ENCODE measurements at places on chromosomes 13 and 19.

DNA sequence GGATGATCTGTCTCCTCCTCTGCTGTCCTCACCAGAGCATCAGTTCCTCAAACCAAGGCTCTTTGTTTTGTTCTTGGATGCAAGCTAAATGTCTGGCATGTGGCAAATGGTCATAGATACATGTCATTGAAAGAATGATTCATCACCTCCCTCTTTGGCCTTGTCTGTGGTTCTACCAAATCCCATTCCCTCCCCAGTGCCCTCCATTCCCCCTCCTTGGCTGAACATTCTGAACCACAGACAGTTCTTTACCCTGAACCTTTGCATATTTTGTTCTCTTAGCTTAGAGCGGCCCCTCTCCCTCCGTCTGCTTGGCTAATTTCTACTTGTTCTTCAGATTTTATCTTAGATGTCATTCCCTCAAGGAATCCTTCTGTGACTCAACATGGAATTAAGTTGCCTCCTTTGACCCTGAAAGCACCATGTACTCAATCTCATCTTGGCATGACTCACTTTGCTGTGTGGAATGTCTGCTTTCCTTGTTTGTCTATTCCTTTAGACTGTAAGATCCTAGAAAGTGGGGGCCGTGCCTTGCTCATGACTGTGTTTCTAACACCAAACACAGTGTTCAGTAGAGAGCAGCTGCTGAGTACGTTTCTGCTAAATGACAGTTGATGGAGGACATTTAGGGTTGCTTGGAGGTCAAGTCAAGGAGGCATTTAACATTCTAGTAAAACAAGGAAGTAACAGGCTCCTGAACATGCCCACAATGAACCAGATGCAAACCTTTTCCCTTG is 8.1 kb downstream of the ALOX5AP start:
- peak; percentile 91 for DNase-seq

- DNase-seq, result no peak
Measured at GRCh38 chr19:37872383-37872782, 34.0 kb downstream of the WDR87 start.

- no peak for DNase-seq
Measured at GRCh38 chr13:80374444-80374843, 33.5 kb upstream of the SPRY2 start.

- DNase-seq, result no peak
Measured at GRCh38 chr13:94315188-94315587, 164.3 kb downstream of the DCT start.

DNA sequence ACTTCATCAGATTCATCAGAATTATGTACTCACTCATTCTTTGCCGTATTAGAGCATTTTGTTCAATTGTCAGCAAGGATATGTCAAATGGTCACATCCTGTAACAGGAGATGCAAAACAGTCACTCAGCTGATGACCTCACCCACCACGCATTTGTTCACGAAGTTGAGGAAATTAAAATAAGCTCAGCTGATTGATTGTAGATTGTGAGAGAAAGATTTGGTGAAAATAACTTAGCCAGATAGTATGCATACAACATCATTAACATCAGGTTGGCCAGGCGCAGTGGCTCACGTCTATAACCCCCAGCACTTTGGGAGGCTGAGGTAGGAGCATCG is 22.6 kb upstream of the CDC16 start:
- DNase-seq, result no peak

GRCh38 chr13:103302676-103303075 is 236.5 kb upstream of the SLC10A2 start:
- no peak for DNase-seq

- no peak for DNase-seq
Measured at GRCh38 chr13:46551410-46552302, 1.3 kb upstream of the LRCH1 start.

DNA sequence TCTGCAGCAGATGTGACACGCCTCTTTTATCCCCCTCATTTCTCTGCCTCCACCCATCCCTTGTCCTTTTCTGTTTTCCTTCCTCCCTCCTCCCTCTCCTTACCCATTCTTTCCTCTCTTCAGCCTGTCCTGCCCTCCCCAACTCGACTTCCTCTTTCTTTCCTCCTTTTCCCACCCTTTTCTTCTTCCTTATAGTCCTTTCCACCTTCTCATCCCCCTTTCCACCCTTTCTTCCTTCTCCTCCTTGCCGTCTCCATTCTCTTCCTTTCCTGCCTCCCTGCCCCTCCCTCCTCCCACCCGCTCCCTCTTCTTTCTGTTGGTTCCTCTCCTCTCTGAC is 688 bp upstream of the ZNF71 start:
- no peak for DNase-seq

GRCh38 chr13:101649488-101650126 is 197.1 kb downstream of the ITGBL1 start:
- peak; percentile 16 for DNase-seq

- DNase-seq, result no peak
Measured at GRCh38 chr13:24713022-24713421, 32.8 kb downstream of the ATP12A start.

GRCh38 chr19:3097442-3097871 is 3.3 kb downstream of the GNA11 start:
- no peak for DNase-seq

DNA sequence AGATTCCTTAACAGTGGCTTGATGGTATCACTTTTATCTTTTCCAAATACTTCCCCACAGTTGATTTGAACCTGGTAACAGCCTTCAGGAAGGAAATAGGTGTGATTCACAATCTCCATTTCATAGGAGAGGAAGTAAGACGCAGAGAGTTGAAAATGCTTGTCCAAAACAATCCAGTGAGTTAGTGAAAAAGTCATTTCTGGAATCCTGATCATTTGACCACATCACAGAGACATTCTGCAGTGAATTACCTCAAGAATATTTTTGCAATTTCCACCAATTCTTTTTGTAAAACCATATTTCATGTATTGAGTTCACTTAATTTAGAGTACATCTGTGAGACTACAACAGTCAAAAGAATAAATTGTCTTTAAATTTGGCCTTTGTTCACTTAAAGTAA is 292.8 kb downstream of the DCLK1 start:
- DNase-seq, result peak; percentile 89

DNA sequence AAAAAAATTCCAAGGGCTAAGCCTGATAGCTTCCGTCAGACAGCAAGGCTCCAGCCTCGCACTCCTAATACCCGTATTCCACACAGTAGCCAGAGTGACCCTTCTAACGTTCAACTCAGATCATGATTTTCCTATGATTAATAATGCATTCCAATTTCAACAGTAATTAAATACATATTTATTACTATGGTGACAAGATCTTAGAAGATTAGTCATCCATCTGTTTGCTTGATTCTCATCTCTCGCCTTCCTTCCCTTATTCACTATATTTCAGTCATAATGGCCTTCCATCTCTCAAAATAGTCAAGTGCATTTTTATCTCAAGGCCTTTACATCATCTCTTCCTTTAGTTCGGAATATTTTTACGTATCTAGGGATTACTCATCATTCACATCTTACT is 621.2 kb upstream of the SPRY2 start:
- DNase-seq, result no peak

DNA sequence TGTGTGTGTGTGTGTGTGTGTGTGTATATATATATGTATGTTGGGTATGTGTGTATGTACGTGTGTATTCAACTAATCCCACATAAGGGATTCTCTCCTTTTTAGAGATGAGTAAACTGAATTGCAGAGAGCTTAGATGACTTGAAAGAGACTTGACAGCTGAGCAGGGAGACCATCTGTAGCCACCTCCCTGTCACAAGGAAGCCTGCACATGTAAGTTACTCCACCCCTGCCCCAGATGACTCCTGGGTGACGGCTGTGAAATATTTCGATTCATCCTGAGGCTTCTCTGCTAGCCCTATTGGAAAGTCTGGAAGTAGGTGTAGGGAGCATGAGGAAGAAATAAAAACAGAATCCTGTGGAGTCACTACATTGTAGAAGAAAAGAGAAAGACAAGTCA is 480.4 kb downstream of the FOXO1 start:
- DNase-seq, result no peak

- DNase-seq, result no peak
Measured at GRCh38 chr13:113579686-113580085, 4.9 kb upstream of the TFDP1 start.

DNA sequence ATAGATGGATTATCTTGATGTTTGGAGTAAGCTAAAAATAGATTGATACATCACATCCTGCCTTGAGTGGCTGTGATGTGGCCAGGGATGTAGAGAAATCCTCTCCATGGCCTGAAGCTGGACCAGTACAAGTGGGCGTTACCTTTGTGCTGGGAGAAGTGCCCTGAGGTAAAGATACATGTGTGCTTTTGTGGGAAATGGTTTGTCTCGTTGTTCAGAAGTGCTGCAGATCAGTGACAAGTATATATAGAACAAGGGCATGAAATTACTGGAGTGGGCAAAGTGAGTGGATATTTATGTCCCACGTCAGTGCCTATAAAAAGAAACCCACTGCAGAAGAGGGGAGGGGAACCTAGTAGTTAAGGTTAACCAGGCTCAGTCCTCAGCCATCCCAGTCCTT is 12.2 kb upstream of the ZNF304 start:
- DNase-seq, result no peak

- DNase-seq, result no peak
Measured at GRCh38 chr13:44313674-44314073, 60.0 kb upstream of the SERP2 start.

- no peak for DNase-seq
Measured at GRCh38 chr13:84445776-84446175, 563.5 kb upstream of the SLITRK1 start.

- DNase-seq, result no peak
Measured at GRCh38 chr13:28408235-28408848, 86.6 kb downstream of the FLT1 start.

DNA sequence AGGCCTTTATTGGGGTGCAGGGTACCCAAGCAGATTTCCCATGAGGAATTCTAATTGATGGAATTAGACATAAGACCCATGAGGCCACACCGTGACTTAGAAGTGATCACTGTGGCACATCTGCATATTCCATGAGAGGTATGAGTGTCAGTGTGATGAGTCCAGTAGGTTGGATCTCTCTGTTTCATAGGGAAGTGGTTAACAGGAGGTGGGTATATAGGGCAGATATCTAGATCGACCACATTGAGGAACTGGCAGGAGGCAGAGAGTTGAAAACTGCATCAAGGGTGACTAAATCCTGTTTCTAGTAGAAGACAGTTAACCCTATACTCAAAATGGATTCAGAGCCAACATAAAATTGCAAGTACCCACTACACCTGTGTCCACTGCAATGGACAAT is 68.6 kb upstream of the MIR17HG start:
- DNase-seq, result no peak

GRCh38 chr19:11970174-11970573 is 5.3 kb downstream of the ZNF763 start:
- no peak for DNase-seq

GRCh38 chr13:33452873-33453517 is 167.4 kb upstream of the STARD13 start:
- no peak for DNase-seq

DNA sequence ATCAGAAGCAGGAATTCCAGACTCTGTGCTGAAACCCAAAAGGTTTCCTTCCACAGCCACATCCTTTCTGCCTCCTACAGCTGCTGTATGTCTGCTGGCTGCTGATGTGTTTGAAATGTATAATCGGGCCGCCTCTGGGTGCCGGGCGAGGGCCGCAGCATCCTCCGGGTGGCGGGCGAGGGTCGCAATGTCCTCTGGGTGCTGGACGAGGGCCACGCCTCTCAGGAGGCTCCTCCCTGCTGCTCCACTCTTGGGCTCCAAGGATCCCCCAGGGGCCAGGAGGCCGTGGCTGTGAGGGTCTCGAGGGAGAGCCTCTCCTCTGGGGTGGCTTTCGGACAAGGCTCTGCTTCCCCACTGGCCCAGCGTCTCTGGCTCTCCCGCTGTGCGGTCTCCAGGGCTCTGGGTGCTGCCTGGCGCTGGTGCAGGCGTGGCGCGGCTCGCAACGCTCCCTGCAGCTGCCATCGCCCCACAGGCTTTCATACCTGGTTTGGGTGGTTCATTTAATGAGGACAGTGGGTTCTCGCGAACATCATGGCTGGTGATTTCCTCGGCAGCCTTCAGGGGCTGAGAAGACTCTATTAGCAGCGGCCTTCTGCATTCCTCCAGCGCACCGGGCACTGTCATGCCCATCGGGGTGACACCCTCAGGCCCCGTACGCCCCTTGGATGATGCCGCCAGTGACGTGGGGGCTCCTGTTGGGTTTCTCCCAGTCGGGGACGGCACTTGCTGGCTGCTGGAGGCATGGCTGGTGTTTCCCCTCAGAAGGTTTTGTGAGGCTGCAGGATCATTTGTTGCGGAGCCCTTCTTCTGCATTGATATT is 41.8 kb upstream of the GRTP1 start:
- DNase-seq, result no peak

GRCh38 chr19:35090506-35091214 is 25.0 kb upstream of the FXYD3 start:
- DNase-seq, result peak; percentile 29

DNA sequence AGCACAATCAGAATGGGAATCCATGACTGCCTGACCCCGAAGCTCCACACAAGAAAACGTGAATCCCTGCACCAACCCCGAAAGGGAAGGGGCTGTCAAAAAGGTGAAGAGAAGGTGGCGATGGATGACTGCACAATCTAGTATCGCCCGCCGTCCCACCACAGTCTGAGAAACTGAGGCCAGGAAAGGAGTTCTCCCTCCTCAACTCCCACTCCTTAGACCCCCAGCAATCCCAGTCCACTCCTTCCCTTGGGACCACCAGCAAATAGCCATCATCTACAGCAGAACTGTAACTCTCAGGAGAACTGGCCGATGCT is 451 bp downstream of the NOSIP start:
- DNase-seq, result no peak

DNA sequence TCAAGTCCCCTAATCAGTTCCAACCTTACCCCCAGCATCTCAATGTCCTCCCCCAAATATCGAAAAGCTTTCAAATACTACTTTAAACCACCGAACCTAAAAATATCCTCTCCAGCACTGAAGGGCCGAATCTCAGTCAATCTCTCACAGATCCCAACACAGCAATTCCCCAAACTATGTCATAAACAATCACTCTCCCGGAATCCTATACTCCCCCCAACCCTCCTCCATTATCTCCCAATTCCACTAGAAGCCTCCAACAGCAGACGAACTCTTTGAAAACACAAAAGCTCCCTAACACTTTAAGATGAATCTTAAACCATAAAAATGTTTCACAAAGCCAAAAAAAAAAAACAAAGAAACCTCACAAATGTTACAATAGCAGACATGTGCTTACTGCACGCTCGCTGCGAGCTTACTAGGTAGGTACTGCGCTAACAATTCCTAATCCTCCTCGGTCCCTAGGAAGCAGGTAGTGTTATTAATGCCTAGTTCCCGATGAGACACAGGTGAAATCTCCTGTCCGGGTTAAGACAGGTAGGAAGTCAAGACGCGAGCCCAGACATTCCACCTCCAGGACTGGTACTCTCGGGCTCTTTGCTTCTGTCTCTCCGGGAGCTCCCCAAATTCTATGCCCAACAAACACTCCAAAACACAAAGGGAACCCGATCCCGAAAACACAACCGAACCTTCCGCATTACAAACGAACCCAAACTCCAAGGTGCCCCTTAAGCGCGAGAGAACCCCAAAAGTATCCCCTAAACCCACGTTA is 14.2 kb downstream of the FBXO46 start:
- DNase-seq, result no peak

DNA sequence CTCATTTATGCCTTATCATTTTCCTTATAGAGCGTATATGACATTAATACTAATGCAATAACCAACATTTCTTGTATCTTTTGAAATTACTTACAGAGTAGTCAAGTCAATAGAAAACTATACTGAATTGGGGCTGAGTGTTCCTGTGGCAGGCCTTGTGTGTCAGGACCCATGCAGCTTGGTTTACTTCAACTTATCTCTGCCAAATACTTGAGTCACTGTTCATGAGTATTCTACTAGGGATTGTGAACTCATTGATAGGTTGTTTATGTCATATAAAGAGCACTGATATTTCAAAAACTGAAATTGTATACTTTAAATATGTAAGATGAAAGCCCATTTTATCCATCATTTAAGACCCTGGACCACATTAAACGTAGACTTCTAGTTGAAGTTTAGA is 688.6 kb upstream of the SLITRK1 start:
- no peak for DNase-seq
